Uterus (tissue), 4 donors: ENCODE measurements at places on chromosomes 2 and 18. TPM values are rescaled to one million over a fixed set of nuclear protein-coding genes. Genes with fewer than 3 reads are reported as not detected.
A peak's percentile ranks its signal among the peaks of the same experiment; 100 is the strongest.

C1QL2 gene
- not detected for total RNA-seq

- H3K36me3 ChIP-seq: no peaks in the 10 kb centered on the region
- H3K27ac ChIP-seq: peak overlapping the region; percentile 28
- H3K4me3 ChIP-seq: no peak overlapping the region
- no peaks in the 10 kb centered on the region for H3K4me1 ChIP-seq
- no peaks in the 10 kb centered on the region for H3K27me3 ChIP-seq
Measured at GRCh38 chr2:229578052-229578846, 136.1 kb downstream of the DNER start.

DNA sequence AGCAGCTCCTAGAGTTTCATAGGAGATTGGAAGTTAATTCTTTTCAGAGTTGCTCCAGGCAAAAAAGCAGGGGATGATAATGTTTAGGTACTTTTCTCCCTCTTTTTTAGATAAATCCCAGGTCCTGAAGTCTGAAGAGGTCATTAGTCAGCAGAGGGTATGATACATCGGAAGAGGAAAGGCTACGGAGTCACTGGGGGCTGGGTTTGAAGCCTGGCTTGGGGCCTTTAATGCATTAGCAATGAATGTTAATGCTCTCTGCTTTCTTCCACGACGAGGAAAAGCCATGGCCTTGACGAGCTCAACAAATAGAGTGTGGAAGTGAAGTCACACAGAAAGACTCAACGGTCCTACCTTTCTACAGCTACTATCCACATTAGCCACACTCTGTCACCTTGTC is 235.1 kb downstream of the NCKAP5 start:
- H3K36me3 ChIP-seq: no peaks in the 10 kb centered on the region
- DNase-seq: no peak
- H3K4me3 ChIP-seq: no peak overlapping the region

SLC11A1 gene
- total RNA-seq: 0.97 TPM

DNA sequence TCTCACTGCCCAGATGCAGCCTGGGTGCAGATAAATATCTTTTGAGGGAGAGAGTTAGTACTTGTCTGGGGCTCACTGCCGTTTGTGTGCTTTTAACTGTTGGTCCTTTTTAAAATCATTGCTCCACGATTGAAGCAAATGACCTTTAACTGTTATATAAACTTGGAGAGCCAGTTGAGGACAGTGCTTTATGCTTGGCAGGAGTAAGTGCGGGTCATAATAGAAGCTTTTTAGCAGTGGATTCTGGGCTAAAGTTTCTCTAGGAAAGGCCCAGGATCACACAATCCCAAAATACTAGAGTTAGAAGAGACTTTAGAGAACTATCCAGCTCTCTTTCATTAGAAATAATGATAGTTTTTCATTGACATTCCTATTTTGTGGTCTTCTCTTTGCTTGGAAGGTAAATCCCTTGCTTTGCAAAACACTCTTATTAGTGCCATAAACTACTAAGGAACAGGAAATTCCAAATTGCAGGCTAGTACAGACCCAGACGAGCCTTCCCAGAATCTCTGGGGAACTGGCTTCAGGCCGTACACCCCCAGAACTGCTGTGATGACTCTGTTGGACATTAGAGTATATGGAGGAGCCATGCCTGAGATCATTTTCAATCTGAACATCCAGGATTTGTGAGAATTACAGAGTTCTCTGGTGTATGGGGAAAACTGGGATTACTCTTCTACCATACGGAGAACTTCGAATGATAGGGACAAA is 19.1 kb downstream of the LIMS1 start:
- peak overlapping the region; percentile 31 for H3K27ac ChIP-seq
- H3K4me1 ChIP-seq: no peaks in the 10 kb centered on the region
- H3K36me3 ChIP-seq: no peaks in the 10 kb centered on the region
- no peak overlapping the region for H3K4me3 ChIP-seq
- no peak for DNase-seq

DNA sequence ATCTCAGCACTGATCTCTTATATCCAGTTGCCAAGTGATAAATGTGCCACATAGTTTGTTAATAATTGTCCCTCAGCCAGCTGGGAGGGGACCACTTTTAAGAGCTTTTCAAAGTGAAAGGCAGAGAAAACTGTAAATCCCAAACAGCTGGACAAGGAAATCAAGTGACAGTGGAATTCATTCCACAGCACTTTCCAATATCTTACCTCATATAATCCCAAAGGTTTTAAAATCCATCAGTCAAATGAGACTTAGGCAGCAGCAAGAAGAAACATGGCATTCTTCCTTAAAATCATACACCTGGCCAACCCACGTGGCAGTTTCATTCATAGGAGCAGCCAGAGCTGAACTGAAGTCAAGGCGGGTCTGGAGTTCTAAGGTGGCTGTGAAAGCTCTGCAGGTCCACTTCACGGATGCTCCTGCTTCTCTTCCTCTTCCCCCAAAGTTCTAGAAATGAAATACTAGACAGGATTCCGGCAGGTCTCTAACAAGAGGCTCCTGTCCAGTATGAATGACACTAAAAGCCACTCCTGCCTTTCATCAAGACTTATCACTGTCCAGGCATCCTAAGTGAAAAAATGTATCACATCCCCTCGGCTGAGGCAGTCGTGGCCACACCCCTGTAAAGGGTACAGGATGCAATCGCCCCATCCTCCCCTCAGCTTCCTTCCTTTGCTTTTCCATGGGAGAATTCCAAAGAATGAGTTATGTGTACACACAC is 190.4 kb upstream of the STK17B start:
- no peaks in the 10 kb centered on the region for H3K27me3 ChIP-seq
- H3K4me1 ChIP-seq: no peaks in the 10 kb centered on the region
- no peak overlapping the region for H3K4me3 ChIP-seq
- H3K27ac ChIP-seq: no peak overlapping the region
- DNase-seq: peak; percentile 17
- no peaks in the 10 kb centered on the region for H3K36me3 ChIP-seq

SLC19A3 gene
- total RNA-seq: 0.51 TPM

DNA sequence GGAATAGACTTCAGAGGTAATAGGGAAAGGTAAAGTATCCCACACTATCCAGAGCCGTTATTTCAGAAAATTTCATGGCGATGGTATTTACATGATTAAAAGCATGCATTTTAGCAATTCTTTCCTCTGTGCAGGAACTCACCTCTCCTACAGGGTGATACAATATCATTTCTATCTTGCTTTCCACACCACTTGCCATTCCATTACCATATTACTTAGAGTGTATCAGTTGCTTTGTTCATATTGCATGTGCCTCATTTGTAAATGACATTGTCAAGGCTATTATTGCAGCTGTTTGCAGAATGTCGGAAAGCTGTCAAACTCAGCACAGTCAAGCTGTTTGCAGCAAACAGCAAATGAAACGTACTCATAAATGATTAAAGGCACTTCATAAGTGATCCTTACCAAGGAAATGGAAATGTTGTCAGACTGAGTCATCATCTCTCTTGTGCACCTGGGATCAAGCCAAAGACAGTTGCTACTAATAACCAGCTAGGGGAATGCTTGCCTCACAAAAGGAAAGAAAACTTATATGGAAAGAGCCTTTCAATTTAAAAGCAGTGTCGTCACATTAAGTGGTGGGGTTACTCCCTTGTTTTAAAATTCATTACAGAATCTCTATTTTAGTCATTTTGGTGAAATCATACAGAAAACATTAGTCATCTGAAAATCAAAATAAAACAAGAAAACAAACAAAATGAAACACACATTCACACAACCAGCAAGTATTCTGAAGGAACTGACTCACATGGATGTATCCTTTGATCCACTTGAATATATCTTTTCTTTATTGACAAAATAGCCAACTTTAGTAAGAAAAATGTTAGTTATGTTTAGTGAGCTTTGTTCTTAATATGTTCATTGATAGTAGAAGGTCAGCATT is 1064.1 kb upstream of the CNTNAP5 start:
- H3K4me1 ChIP-seq: no peaks in the 10 kb centered on the region
- no peaks in the 10 kb centered on the region for H3K27me3 ChIP-seq
- no peak overlapping the region for H3K4me3 ChIP-seq
- no peaks in the 10 kb centered on the region for H3K36me3 ChIP-seq
- H3K27ac ChIP-seq: no peak overlapping the region

DNA sequence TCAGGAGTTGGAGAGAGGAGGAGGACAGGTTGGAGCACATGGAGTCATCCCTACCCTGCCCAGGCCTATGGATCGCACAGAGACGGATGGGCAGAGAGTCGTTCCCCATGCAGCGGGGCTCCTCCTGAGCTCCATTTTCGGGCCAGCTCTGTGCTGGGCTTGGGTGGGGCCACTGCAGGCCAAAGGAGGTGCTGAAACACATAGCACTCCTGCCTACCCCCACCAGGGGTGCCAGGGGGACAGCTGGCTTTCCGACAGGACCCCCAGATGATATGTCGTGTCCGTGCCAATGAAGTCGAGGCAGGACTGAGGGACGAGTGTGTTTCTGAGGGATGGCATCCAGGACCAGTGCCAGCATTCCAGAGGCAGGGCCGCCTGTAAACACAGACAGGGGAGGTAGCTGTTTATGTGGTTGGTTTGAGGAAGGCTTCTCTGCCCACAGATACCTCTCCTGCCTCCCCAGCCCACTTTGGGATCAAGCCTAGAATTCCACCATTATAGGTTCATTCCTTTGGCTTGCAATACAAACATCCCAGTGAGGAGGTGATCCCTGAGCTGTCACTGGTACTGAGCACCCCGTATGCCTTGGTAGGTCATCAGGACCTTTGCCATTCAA is 116.6 kb downstream of the GLI2 start:
- no peak overlapping the region for H3K4me3 ChIP-seq
- H3K36me3 ChIP-seq: no peaks in the 10 kb centered on the region
- H3K27ac ChIP-seq: no peak overlapping the region

DNA sequence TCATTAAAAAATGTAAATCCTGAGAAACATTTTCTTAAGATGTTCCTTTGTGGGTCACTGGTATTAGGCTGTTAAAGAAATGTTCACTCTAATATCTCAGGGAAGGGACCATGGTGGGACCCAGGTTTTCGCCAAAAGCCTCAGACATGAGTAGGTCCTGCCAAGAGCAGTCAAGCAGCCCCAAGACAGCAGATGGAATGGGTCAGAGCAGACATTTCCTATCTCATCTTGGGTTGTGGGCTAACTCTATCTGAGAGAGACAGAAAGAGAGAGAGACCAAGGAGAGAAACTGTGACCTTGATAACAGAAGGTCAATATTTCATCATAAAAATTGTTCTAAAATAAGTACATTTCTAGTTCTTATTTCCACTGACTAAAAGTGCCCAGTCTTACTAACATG is 661.7 kb downstream of the TSN start:
- no peak overlapping the region for H3K27ac ChIP-seq
- DNase-seq: no peak
- no peaks in the 10 kb centered on the region for H3K27me3 ChIP-seq

CHST9 gene
- not detected for total RNA-seq

GRCh38 chr2:105454801-105455485 is 56.1 kb upstream of the FHL2 start:
- H3K27ac ChIP-seq: no peak overlapping the region
- no peaks in the 10 kb centered on the region for H3K36me3 ChIP-seq
- H3K27me3 ChIP-seq: no peaks in the 10 kb centered on the region
- no peaks in the 10 kb centered on the region for H3K4me1 ChIP-seq
- no peak for DNase-seq

NCOA1 gene
- 88.5 TPM for total RNA-seq

RPRM gene
- 34.8 TPM for total RNA-seq

ITPRIPL1 gene
- total RNA-seq: 7.3 TPM

UCN gene
- total RNA-seq: not detected

CRYGD gene
- not detected for total RNA-seq

DNA sequence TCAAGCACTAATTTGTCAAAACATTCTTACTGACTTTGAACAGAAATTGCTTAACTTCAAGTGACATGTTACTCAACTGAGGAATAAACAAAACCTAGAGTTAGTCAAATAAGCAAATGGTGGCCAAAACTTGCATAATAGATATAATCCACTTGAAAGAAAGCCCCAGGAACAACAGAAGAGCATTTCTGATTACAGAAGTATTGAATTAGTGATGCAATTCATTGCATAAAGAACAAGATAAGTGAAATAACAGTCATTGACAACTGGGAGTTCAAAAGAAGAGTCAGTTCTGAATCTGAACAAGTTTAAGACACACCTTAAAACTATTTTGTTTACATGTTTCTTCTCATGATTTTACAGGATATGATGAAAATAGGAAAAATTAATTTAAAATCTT is 30.8 kb downstream of the COBLL1 start:
- H3K27ac ChIP-seq: no peak overlapping the region
- H3K4me1 ChIP-seq: no peaks in the 10 kb centered on the region
- H3K4me3 ChIP-seq: no peak overlapping the region

DNA sequence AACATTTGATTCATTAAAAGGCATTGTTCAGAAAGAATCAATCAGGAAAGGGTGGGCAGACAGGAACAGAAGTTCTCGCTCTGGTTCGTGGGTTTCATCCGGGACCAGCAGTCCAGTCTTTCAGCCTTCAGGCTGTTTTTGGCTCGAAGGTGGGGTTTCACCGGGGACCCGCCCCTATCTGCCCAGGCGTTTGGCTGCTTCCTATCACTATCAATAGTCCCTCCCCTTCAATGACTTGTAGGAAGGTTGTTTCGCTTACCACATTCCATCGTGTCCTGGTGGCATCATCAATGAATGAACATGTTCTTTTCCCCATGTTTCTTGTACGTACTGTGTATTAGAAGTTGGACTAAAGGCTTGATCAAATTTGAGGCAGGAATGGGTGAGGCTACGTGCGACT is 130.3 kb downstream of the NEDD4L start:
- no peak overlapping the region for H3K4me3 ChIP-seq
- H3K27me3 ChIP-seq: no peaks in the 10 kb centered on the region
- no peak overlapping the region for H3K27ac ChIP-seq
- H3K4me1 ChIP-seq: no peaks in the 10 kb centered on the region
- H3K36me3 ChIP-seq: no peaks in the 10 kb centered on the region
